ENCODE measurements at places on chromosomes 1 and 21. TPM values are rescaled to one million over a fixed set of nuclear protein-coding genes. Genes with fewer than 3 reads are reported as not detected.

- no peak for DNase-seq
- peaks cover 14% of the 10 kb centered on the region for H3K4me1 ChIP-seq
- H3K27ac ChIP-seq, result no peak overlapping the region
- peaks cover 4% of the 10 kb centered on the region for H3K36me3 ChIP-seq
- H3K4me3 ChIP-seq, result no peak overlapping the region
Observed at GRCh38 chr1:217495249-217495648, 135.6 kb downstream of the GPATCH2 start.

GRCh38 chr1:11804666-11805421 is 920 bp downstream of the MTHFR start:
- DNase-seq, result no peak
- H3K4me3 ChIP-seq, result peak overlapping the region; percentile 90
- peaks cover 54% of the 10 kb centered on the region for H3K4me1 ChIP-seq
- peak overlapping the region; percentile 88 for H3K27ac ChIP-seq
- H3K27me3 ChIP-seq, result no peaks in the 10 kb centered on the region

GRCh38 chr1:12499539-12500240 is 118.3 kb downstream of the DHRS3 start:
- H3K36me3 ChIP-seq, result peaks cover 35% of the 10 kb centered on the region
- no peak overlapping the region for H3K4me3 ChIP-seq
- DNase-seq, result no peak
- no peak overlapping the region for H3K27ac ChIP-seq

GRCh38 chr21:24856326-24856725 is 751.0 kb downstream of the MRPL39 start:
- H3K36me3 ChIP-seq, result no peaks in the 10 kb centered on the region
- no peak overlapping the region for H3K27ac ChIP-seq
- DNase-seq, result no peak
- H3K4me1 ChIP-seq, result no peaks in the 10 kb centered on the region
- H3K4me3 ChIP-seq, result no peak overlapping the region

GRCh38 chr1:206985162-206985749 is 15.0 kb upstream of the FCAMR start:
- no peak for DNase-seq
- H3K4me1 ChIP-seq, result no peaks in the 10 kb centered on the region
- no peak overlapping the region for H3K27ac ChIP-seq
- no peak overlapping the region for H3K4me3 ChIP-seq
- peaks cover 50% of the 10 kb centered on the region for H3K27me3 ChIP-seq
- H3K36me3 ChIP-seq, result no peaks in the 10 kb centered on the region

GRCh38 chr1:1918901-1919303 is at the start of gene TMEM52:
Gene TMEM52 (minus strand): TSS chr1:1919279. CDS start chr1:1919265, 14 bp downstream.
- no peak for DNase-seq
- peaks cover 1% of the 10 kb centered on the region for H3K27me3 ChIP-seq
- no peaks in the 10 kb centered on the region for H3K36me3 ChIP-seq
- peaks cover 2% of the 10 kb centered on the region for H3K4me1 ChIP-seq
- H3K4me3 ChIP-seq, result peak within 1 kb of the TSS; percentile 56

DNA sequence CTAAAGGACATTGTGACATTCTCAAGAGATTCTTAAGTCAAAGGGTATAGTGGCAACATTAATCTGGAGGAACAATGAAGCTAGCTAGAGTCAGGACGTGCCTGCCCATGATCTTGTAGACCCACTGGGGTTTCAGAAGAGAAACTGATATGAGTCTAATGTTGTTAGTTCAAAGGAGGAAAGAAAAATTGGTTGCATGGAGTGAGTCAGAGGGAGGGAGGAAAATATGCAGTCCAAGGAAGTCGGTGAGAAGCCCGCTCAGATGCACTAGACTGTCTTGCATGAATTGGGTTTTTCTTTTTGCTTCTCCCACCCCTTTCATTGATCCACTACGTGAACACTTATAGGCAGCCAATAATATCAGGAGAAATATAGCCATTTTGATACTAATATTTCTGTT is 53.8 kb upstream of the SYT14 start:
- peaks cover 16% of the 10 kb centered on the region for H3K4me1 ChIP-seq
- H3K4me3 ChIP-seq, result no peak overlapping the region
- peaks cover 36% of the 10 kb centered on the region for H3K27me3 ChIP-seq
- H3K36me3 ChIP-seq, result no peaks in the 10 kb centered on the region
- H3K27ac ChIP-seq, result no peak overlapping the region

GRCh38 chr1:106049595-106049994 is 1006.9 kb upstream of the PRMT6 start:
- H3K4me1 ChIP-seq, result no peaks in the 10 kb centered on the region
- no peaks in the 10 kb centered on the region for H3K36me3 ChIP-seq

CHIA gene
- not detected for total RNA-seq

KCNAB2 gene
- 312 TPM for total RNA-seq

PROX1 gene
- not detected for total RNA-seq

DPH2 gene
- 48.2 TPM for total RNA-seq

SERPINC1 gene
- not detected for total RNA-seq
